ENCODE measurements at places on chromosomes 7 and 10.

- DNase-seq: no peak
Measured at GRCh38 chr10:30555465-30555864, 74.1 kb downstream of the LYZL2 start.

DNA sequence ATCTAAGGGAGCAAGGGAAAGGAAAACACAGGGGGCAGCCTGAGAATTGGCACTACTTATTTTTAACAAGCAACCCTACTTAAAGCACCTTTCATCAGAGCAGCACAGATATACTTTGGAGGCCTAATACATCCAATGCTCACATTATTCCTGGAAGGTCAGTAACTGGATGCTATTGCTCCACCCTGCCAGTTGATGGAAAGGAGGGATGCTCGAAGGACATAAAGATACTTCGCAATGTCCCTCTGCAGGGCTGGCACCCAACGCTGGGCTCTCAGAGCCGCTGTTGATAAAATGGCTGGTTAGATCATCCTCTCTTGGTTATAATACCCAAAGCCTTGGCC lies 307.9 kb upstream of the AOAH start:
- DNase-seq: no peak

- DNase-seq: no peak
Measured at GRCh38 chr10:49183596-49184542, 4.3 kb downstream of the TMEM273 start.

DNA sequence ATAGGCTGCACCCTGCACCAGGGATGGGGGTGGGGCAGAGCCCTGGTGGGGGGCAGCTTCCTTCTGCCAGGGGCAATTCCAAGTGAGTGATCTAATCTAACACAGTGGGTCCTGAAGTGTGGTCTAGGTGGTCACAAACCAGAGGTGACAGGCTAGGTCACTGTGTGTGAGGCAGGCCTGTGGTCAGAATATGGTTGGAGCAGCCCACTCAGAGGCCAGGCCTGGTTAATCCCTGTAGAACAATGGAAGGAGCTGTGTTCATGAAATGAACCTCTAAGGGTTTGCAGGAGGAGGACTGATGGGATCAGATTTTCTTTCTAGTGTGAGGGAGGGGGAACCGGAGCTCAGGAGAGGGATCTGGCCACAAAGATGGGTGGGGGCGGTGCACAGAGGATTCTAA lies 10.0 kb upstream of the TSPAN14 start:
- no peak for DNase-seq

- DNase-seq: no peak
Measured at GRCh38 chr10:63712717-63713115, 191.5 kb downstream of the REEP3 start.

- no peak for DNase-seq
Measured at GRCh38 chr7:81791568-81792518, 22.0 kb upstream of the HGF start.

DNA sequence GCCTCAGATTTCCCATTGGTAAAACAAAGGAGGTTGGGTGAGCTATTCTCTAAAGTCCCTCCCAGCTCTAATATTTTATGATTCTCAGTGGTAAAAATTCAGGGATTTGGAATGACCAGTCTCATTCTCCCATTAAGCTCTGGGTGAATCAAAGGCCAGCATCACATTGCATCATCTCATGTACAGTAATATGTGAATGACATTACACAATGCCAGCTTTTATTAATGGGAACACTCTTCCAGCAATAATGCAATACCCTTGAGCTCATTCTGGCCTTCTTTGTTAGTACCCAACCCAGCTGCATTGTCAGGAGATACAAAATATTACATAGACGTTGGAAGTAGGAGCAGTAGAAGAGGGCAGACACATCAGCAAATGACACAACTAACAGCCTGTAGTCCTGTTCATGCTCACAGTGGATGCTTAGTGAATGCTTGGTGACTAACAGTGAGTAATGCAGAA lies 100.0 kb upstream of the EGR2 start:
- no peak for DNase-seq

DNA sequence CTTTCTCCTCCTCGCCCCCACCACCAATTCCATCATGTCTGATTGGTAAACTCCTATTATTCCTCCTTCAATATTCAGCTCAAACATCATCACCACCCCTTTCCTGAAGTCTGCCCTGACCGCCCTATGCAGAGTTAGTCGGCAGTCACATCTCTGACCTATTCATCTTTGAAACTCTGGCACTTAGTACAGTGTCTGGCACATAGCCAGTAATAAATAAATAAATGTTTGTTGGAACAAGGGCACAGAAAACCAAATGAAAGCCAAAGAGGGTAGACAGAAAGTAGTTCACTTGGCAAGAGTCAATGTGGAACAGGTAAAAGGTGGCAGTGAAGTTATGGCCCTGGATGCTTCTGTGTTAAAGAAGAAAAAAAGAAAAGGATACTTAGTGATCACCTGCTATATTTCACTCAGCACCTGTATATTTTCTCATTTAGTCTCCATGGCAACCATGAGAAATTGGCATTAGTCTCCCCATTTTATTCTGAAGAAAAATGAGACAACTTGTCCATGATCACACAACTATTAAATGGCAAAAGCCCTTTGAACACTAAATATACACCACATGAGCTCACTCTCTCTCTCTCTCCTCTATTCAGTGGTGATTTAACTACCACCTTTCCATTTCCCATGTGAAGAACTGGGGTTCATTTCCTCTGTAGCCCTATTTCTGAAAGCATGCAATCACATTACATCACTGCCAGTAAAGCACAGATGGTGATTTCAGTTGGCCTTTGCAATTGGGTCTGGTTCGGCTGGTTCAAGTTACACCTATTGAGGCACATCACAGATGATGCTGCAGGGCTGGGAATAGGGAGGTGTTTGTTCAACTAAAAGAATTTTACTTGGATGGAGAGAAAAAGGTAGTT lies 25.3 kb downstream of the CHCHD3 start:
- DNase-seq: no peak

GRCh38 chr10:123287594-123288247 lies 133.5 kb downstream of the BUB3 start:
- no peak for DNase-seq

DNA sequence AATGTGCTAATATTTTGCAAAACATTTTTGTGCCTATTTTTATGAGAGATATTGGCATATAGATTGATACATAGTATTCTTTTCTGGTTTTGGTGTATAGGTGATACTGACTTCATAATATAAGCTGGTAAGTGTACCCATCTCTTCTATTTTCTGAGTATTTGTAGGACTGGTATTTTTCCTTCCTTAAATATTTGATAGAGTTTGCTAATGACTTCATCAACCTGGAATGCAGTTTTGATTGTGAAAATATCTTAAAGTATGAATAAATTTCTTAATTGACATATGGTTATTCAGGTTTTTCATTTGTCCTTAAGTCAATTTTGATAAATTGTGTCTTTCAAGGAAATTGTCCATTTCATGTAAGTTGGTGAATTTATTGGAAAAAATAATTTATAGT lies 6.1 kb upstream of the SCRN1 start:
- DNase-seq: no peak

GRCh38 chr10:129641351-129641750 lies 174.3 kb downstream of the MGMT start:
- no peak for DNase-seq

- no peak for DNase-seq
Measured at GRCh38 chr10:79331709-79332108, 15.6 kb upstream of the PPIF start.

- no peak for DNase-seq
Measured at GRCh38 chr7:156969972-156970420, 20.5 kb downstream of the NOM1 start.

- peak; percentile 98 for DNase-seq
Measured at GRCh38 chr7:76359111-76359977, 553 bp upstream of the YWHAG start.

DNA sequence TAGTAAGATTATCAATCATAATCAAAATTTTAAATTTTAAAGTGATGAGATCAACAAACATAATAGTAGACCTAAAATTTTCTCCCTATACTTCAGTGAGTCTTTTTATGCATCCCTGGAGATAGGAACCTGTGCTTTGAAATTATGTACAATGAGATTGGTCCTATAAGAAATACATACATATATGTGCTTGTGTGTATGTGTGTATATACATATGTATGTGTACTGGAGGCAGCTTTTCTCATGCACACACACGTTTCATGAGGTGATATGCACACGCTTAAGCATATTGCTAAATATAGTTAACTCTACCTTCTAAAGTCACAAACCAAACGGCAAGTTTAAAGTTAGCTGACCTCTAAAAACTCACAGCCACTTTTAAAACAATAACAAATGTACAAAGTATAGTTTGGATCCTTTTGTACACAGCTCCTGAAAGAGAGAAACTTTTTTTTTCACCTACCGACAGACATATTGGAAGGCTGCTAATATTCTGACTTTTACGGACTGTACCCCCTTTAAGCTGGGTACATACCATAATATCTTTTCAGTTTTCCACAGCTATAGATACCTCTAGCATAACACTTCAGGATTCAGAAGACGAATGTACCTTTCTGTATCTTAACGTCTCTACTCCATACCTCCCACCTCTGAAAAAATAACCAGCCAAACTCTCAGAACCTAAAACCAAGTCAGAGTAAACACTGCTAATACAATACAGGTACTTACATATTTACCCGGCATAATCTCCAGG lies 3.3 kb downstream of the ITGB1 start:
- no peak for DNase-seq

- DNase-seq: no peak
Measured at GRCh38 chr7:123319911-123320310, 120.1 kb upstream of the SLC13A1 start.

- no peak for DNase-seq
Measured at GRCh38 chr7:149432121-149432691, 28.7 kb downstream of the ZNF777 start.

- DNase-seq: no peak
Measured at GRCh38 chr7:922334-923107, 32.0 kb downstream of the ADAP1 start.

All from amygdala (tissue), 56 donors.